ENCODE measurements at places on chromosomes 5 and 9.

GRCh38 chr9:92982130-92982529, 34.8 kb downstream of the FGD3 start:
- DNase-seq, result no peak

DNA sequence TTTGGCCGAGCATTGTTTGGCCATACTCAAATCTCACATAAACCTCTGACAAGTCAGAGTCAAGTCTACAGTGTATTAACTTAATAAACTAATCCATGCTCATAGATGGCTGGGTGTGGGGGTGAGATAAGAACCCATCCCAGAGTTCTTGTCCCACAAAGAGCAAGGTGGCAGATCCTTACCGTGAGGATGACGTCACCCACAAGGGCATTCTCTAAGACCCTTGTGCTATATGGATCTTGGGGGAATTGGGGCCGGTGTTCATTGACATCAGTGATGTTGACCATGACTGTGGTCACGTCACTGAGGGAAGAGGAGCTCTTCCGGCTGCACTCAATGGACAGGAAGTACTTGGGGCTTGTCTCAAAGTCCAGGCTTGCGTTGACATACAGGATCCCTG, 62.1 kb downstream of the FAT2 start:
- DNase-seq, result no peak

DNA sequence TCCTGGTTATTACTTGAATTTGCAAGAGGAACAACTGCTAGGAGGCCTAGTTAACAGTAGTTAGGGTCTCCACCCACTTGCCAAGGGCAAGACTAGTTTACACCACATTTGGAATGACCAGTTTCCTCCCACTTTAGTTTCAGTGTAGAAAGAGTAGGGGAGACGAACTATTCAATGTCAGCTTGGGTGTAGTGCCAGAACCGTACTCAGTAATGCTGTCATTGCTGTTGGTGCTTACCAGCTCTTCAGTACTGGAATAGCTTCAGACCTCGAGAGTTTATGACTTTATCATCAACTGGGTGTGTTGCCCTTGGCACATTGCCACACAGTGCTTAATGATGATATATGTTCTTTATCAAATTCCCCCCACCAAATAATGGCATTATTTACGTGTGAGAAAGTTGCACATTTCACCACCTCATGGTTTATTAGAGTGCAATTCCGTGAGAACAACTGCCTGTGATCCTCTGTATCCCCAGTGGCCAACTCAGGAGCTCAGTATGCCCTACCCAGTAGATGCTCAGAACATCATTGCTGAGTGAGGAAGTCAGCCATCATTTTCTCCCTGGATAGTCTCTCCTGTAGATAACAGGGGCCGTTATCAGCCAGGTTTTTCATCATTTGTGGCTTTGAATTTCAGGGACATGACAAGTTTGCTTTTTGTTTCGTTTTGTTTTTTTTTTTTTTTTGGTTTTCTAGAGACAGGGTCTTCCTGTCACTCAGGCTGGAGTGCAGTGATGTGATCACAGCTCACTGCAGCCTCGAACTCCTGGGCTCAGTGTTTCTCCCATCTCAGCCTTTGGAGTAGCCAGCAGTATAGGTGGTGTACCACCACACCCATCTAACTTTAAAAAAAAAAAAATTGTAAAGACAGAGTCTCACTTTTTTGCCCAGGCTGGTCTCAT, 67.3 kb downstream of the DOCK8 start:
- DNase-seq, result no peak

DNA sequence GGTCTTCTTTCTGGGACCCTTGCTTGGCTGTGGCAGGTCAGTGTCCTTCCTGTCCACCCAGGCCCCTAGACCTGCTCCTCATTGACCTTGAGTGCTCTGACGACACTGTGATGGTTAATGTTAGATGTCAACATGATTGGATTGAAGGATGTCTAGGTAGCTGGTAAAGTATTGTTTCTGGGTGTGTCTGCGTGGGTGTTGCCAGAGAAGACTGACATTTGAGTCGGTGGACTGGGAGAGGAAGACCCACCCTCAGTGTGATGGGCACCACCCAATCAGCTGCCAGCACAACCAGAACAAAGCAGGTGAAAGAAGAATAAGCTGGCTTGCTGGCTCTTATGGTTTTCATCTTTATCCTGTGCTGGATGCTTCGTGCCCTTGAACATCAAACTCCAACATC, 74.5 kb downstream of the CFAP90 start:
- no peak for DNase-seq

- no peak for DNase-seq
Observed at GRCh38 chr5:179119415-179120170, 59.4 kb downstream of the ZNF354C start.

Measured in KBM-7 (cell line).